ENCODE measurements at places on chromosomes 5 and 9. TPM values are rescaled to one million over a fixed set of nuclear protein-coding genes. Genes with fewer than 3 reads are reported as not detected.

TLX3 gene
- 12.0 TPM for polyA plus RNA-seq

FAM200C gene
- polyA plus RNA-seq: 13.3 TPM

LECT2 gene
- polyA plus RNA-seq: 2.1 TPM

ROPN1L gene
- 11.0 TPM for polyA plus RNA-seq

BTNL8 gene
- polyA plus RNA-seq: not detected

UBE2QL1 gene
- polyA plus RNA-seq: 52.1 TPM

UCK1 gene
- polyA plus RNA-seq: 57.7 TPM

FAM151B gene
- polyA plus RNA-seq: 4.2 TPM

PALM2AKAP2 gene
- 7.4 TPM for polyA plus RNA-seq

TRIM36 gene
- 35.8 TPM for polyA plus RNA-seq

PCA3 gene
- 2.4 TPM for polyA plus RNA-seq

Measured in spinal cord (tissue), 10 donors.